Upper lobe of right lung (tissue), 1 donor: ENCODE measurements at places on chromosomes 12 and 14. TPM values are rescaled to one million over a fixed set of nuclear protein-coding genes. Genes with fewer than 3 reads are reported as not detected.

DNA sequence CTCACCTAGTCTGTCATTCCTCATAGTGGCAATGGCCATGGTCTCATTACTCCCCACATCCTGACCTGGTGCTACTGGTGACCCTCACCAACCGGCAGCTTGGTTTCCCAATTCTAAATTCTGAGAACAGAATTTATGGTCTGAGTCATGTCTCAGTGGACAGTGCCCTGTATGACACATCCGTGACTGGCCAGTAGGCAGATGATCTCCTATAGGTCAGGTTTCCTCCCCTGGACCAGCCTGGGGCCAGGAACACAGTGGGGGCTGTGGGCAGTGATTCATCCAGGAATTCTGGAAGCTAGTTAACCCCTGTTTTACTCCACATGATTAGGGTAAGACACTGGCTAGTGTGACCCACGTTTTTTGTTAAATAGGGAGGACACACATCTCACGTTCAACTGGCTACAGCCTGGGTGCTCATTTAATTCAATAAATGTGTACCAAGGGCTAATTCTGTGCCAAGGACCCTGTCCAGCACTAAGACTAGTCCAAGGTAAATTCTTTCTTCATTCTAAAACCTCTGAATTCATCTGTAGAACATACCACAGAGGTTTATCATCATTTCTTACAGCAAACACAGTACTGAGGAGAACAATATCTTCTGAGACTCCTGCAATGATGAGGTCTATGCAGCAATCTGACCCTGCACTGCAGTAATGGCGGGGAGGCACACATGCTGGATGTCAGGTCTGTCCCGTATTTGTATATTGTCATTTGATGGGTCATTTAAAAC, 249.6 kb upstream of the TBX3 start:
- DNase-seq: no peak

GRCh38 chr12:66629138-66629870, 49.6 kb downstream of the GRIP1 start:
- no peak for DNase-seq

DNA sequence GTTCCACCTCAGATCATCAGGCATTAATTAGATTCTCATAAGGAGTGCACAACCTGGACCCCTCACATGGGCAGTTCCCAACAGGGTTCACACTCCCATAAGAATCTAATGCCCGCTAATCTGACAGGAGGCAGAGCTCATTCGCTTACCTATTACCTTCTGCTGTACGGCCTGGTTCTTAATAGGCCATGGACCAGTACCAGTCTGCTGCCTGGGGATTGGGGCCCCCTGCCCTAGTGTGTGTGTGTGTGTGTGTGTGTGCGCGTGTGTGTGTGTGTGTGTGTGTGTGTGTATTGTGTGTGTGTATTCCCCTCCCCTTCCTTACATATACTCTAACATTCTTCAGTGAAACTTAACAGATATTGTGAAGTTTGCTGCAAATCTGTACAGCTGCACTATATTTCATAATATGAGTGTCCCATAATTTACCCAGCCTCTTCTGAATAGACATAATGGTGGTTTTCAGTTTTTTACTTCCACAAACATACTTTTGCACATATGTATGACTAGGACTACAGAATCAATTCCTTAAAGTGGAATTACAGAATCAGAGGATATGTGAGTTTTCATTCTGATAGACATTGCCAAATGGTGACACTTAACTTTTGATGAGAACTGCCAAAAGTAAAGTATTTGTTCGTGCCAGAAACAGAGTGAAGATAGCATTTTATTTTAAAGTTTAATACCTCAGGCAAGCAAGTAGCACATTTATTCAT, 205.2 kb upstream of the EEA1 start:
- DNase-seq: no peak

- no peak for DNase-seq
These were observed 442.5 kb upstream of the PDE3A start for GRCh38 chr12:19925841-19926240.

DNA sequence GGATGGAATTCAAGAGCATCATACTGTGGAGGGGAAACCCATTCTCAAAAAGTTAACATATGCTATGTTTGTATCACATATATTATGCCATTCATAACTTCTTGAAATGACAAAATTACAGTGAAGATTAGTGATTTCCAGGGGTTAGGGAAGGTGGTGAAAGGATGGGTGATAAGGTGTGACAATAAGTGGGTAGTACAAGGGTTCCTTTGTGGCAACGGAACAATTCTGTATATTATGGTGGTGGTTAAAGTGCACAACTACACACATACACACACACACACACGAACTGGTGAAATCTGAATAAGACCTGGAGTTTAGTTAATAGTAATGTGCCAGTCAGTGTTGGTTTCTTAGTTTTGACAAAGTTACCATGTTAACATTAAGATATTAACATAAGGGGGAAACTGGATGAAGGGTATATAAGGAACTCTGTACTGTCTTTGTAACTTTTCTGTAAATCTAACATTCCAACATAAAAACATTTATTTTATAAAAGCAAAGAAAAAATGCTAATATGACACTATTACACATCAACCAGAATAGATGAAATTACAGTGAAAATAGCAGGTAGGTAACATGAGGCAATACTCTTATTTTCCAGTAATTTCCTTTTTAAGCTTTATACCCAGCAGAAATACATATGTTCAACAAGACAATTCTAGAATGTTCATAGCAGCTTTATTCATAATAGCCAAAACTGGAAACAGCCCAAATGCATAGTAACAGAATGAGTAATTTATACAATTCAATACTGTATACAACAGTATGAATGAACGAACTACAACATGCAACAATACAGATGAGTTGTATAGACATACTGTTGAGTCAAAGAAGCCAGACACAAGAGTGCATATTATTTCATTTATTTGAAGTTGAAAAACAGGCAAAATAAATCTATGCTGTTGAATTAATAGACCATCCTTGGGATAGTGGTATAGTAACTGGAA, 44.0 kb upstream of the OR5AU1 start:
- DNase-seq: no peak

FGF6 gene
- not detected for total RNA-seq

GLS2 gene
- 5.5 TPM for total RNA-seq

AMIGO2 gene
- total RNA-seq: 22.8 TPM
